CD8-positive, alpha-beta T cell (primary cell): ENCODE measurements at places on chromosomes 2 and 18. TPM values are rescaled to one million over a fixed set of nuclear protein-coding genes. Genes with fewer than 3 reads are reported as not detected.

DNA sequence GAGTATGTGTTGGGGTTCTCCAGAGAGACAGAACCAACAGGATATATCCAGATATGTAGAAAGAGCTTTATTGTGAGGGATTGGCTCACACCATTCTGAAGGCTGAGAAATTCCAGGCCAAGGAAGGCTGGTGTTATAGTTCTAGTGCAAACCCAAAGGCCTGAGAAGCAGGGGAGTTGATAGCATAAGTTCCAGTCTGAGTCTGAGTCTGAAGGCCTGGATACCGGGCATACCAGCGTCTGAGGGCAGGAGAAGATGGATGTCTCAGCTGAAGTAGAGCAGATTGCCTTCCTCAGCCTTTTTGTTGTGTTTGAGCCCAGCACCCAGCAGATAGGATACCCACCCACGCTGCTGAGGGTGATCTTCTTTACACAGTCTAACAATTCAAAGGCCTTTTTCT, 211.7 kb upstream of the RASGRP3 start:
- no peak for DNase-seq

GRCh38 chr2:233650981-233651380, 14.7 kb downstream of the UGT1A10 start:
- DNase-seq, result no peak

- no peak for DNase-seq
Observed at GRCh38 chr18:62287781-62288664, 37.1 kb upstream of the TNFRSF11A start.

DNA sequence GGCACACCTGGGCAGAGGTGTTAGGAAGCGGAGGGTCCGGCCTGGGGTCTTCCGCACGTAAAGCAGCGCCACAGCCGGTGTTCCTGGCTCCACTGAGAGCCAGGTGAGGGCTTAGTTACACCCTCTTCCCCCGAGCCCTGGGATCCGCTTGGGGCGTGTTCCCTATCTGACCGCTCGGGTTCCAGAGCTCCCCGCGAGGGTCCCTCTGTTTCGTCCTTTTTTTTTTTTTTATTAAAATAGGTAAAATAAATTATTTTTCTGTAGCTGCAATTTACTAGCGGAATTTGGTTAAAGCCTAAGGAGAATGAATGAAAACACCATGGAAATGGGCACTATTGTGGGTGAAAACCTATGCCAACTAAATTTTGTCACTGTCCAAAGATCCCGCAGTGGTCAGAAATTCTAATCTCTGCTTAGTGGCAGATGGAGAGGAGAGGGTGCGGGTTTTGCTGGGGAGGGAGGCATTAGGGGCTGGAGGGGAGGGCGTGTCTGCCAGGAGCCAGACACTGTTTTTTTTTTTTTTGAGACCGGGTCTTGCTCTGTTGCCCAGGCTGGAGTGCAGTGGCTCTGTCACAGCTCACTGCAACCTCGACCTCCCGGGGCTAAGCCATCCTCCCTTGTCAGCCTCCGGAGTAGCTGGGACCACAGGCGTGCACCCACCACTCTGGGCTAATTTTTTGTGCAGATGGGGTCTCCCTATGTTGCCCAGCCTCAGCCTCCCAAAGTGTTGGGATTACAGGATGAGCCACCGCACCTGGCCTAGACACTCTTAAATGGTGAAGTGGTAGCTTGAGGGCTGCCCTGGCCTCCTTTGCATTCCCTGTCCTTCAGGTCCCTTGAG, 834 bp downstream of the PDCL3 start:
- DNase-seq, result no peak

THSD7B gene
- not detected for total RNA-seq

TEKT4 gene
- total RNA-seq, result not detected

DNA sequence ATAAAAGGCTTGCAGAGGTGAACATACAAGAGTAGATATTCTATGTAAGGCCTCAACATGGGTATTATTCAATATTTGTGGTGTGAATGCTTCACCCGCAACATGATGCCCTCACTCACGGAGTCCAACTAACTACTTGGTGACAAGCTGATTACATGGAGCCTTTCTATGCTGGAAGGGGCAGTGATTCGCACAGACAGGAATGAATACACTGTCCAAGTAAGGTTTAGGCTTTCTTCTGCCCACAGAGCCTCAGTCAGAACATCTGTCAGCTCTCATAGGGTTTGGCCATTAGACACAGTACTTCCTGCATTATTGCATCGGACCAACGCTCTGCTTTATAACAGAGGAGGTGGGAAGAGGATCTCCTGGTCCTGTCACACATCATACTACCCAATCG, 80.3 kb upstream of the SLC35G4 start:
- DNase-seq, result no peak

CREG2 gene
- total RNA-seq, result not detected

- DNase-seq, result no peak
Observed at GRCh38 chr2:99032786-99033185, 96.8 kb upstream of the CRACDL start.

TSPYL6 gene
- not detected for total RNA-seq

DNA sequence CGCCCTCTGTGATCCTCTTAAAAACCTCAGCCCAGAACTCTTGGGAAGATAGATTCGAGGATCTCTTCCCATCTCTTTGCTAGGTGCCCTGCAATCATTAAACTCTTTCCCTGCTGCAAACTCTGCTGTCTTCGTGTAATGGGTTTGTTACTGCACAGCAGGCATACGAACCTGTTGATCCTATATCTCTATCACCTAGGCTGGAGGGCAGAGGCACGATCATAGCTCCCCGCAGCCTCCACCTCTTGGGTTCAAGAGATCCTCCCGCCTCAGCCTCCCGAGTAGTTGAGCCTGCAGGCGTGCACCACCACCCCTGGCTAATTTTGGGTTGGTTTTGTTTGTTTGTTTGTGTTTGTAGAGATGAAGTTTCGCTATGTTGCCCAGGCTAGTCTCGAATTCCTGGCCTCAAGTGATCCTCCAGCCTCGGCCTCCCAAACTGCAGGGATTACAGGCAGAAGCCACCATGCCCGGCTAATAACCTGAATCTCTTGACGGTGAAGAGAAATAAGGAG, 493 bp upstream of the BBS5 start:
- no peak for DNase-seq
